Inflammatory macrophage (primary cell): ENCODE measurements at places on chromosomes 3 and 15.

DNA sequence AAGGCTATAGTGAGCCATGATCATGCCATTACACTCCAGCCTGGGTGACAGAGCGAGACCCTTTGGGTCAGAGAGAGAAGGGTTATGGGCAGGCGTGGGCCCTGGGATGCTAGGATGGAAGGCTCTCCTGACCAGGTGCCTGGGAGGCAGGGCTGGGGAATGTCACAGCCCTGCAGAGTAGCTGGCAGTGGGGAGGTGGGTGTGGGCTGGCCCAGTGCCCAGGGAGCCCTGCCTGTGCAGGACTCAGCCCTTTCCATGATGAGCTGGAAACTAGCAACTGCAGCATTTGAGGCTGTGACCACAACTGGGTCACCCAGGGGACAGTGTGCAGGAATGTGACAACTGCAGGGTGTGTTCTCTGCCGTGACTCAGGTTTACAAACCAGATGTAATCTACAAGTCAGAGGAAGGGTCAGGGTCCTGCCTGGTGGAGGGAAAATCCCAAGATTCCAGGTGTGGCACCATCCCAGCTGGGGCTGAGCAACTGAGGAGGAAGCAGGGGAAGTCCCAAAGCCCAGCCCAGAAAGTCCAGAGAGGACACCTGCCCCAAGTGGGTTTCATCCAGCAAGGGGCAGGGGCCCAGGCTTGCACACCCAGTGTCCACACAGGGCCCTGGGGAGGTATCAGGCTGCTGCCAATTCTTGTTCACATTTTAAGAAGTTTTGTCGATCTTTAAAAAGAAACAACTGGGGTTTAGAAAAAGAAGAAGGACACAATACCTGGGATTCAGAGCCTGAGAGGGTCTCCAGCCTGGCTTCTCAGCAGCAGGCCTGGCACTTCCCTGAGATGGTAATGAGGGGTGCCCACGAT, 45.5 kb downstream of the SLC28A1 start:
- DNase-seq = no peak

DNA sequence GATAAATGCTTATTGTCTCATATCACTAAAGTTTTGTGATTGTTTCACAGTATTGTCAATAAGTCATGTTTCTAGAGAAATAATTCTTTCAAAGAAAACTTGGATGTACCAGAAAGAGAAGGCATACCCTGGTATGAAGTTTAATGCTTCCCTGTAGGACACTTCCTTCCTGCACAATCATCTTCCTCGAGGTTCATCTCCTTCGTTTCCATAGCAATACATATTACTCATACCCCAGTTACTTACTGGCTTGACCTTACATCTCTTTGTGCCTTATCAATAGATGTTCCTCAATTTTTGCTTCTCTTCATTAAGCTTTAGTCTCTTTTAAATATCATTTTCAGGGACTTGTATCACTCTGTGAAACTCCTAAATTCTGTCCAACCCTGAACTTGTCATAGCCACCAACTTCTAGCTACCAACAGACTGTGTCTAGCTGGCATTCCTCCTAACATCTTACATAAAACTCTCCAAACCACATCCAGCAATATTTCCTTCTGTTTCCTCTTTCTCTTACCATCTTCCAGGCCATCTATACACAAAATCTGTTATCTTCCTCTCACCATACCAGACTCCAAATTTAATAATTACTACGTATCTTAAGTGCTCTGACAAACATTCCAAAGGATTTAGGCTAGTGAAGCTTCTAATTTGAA, 134.3 kb downstream of the GADL1 start:
- peak; percentile 41 for DNase-seq

- DNase-seq = peak; percentile 35
Observed at GRCh38 chr3:141401573-141402475, 33.5 kb downstream of the ZBTB38 start.

GRCh38 chr3:196458063-196458462, 25.8 kb upstream of the UBXN7 start:
- peak; percentile 15 for DNase-seq

GRCh38 chr15:42184296-42184695, 23.8 kb downstream of the VPS39 start:
- peak; percentile 91 for DNase-seq

GRCh38 chr15:72962054-72962702, 90.1 kb upstream of the NEO1 start:
- DNase-seq = no peak

GRCh38 chr3:112610121-112610520, 30.8 kb downstream of the CCDC80 start:
- DNase-seq = peak; percentile 57

DNA sequence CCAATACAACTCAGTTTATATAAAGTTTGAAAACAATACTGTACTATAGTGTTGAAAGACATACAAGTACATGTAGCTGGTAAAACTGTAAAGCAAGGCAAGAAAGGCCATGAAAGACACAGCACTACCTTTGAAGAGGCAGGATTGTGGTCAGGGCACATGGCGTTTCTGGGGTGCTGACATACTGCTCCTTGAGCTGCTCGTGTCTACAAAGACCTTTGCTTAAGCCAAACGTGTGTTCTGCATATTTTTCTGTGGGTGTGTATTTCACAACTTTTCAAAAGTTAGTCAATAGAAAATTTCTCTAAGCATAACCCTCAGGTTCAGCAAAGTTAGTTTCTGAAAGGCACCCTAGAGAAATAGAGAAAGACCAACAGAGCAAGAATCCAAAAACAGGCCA, 14.1 kb upstream of the TOPAZ1 start:
- DNase-seq = peak; percentile 87
